GM03348 (cell line): ENCODE measurements at places on chromosomes 4 and X.

DNA sequence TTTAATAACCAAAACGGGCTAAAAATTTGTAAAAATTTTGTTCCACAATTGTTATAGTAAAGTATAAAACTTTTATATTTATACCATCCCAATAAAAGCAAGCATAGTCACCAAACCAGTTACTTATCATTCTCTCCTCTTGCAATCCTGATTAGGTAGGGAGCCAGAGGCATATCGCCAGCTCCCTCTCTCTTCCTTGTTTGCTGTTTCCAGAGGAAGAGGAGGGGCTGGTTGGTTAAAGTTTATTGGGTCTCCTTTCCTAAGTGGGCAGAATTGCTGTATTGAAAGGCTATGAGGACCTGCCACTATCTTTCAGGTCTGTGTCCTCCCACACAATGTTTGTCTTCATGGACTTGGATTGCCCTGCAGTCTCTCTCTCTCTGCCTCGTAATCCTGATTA, 29.6 kb upstream of the BBS12 start:
- DNase-seq = no peak

GRCh38 chr4:82577451-82577850, 15.7 kb upstream of the TMEM150C start:
- DNase-seq = no peak

- peak; percentile 16 for DNase-seq
These were observed 762.0 kb upstream of the MAGEB2 start for GRCh38 chrX:29453333-29453732.

DNA sequence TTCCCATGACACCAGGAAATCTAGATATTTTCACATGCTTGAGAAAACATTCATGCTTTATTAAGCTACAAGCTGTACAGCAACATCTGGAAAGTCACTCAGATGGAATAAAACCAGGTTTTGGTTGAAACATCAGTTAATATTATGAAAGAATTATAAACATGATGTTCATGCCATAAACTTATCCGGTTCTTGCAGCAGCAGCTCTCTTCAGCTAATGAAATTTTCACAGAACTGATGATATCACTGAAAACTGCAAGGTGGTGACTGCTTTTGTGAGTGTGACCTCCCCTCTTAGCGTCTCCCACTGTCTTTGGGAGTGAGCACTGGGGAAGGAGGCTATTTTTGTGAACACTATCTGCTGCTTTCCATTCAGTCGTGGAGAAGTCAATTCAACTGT, 56.9 kb downstream of the ARHGAP10 start:
- peak; percentile 32 for DNase-seq

GRCh38 chrX:96435378-96436035, 249.1 kb upstream of the DIAPH2 start:
- no peak for DNase-seq

GRCh38 chr4:43567644-43568043, 675.1 kb downstream of the GRXCR1 start:
- no peak for DNase-seq

GRCh38 chr4:55838356-55838755, 15.1 kb upstream of the EXOC1 start:
- no peak for DNase-seq

DNA sequence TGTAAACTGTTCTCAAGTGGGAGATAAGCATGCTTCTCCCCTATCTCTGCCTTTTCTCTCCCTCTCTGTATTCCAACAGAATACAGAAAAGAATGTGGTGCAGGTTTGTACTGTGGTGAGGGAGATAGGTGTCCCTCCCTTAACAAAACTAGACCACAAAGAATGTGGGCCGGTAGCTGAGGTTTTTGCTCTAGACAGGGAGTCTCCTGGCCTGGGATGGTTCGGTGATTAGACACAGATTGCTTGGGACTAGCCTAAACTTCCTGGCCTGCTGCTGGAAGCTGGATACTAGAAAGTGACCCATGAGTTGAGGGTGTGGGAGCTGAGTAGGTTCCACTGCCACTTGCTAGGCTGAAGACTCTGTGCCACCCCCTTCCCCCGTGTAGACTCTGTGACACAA, 143.0 kb downstream of the CXXC4 start:
- DNase-seq = no peak

- DNase-seq = no peak
These were observed 34.1 kb upstream of the IL1RAPL1 start for GRCh38 chrX:28552882-28553829.

DNA sequence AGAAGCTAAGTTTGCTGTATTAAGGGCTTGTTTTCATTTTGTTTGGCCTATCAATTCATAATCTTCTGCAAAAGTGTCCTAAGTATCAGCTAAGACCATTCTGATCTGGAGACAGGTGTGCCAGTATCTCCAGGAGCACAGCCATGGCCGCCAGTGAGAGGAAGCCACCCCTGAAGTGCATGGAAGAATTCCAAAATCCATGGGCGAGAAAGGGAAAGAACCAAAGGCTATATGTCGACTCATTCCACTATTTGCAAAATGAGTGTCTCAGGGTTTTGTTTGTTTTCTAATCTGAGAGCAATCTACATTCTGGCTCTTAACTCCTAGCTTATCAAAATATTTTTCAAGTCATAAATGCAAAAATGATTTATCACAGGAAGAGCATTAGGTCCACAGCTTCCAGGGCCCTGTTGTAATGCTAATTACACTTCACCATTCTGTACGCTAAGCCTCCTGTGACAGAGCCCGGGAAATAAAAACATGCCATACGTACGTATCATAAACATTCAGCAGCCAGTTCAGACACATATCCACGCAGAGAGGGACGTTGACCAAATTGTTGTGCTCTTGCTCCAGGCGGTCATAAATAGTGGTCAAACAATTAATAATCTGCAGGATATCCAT, 137.3 kb upstream of the FTHL17 start:
- DNase-seq = no peak

DNA sequence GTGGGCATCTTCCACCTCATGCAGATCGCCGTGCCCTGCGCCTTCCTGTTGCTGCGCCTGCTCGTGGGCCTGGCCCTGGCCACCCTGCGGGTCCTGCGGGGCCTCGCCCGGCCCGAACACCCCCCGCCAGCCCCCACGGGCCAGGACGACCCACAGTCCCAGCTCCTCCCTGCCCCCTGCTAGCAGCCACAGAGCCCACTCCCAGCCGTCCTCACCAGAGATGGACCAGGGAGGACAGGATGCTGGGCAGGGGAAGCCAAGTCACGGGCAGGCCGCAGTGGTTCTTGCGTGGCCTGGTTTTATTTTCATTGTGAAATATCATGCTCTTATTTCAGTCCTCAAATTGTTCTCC, 15.1 kb downstream of the DGKQ start:
- no peak for DNase-seq

DNA sequence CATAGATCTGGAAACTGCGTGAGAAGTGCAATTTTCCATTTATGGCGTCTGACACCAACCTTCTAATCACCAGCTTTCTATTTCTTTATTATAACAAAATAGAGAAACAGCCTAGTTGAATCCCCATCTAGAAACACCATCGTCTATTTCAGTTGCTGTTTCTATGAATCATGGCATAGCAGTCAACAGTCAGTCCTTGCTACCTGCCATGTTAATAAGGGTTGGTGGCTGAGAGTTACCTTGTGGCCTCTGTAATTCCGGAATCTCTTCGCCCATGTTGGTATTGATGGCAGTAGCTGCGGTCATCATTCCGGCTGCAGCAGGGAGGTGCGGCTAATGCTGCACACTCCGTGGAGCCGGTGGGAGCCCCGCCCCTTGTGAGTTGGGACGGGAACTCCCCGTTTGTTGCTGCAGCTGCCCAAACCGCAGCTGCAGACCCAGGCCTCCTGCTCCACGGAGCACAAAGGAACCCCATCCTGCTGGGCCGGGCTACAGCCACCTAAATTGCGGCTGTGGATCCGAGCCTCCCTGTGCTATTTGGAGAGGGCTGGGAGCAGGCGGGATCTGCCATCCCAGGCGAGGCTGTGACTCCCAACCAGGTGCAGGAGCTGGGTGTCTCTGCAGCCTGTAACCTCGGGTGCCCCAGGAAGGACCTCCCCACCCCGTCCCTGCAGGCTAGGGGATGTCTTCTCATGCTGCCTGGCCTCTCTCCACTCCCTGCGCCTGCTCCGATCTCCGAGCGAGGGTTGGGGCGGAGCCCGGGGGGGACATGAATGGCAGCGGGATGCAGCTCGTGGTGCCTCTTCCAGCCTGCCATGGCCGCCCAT, 115.4 kb upstream of the STK26 start:
- no peak for DNase-seq

DNA sequence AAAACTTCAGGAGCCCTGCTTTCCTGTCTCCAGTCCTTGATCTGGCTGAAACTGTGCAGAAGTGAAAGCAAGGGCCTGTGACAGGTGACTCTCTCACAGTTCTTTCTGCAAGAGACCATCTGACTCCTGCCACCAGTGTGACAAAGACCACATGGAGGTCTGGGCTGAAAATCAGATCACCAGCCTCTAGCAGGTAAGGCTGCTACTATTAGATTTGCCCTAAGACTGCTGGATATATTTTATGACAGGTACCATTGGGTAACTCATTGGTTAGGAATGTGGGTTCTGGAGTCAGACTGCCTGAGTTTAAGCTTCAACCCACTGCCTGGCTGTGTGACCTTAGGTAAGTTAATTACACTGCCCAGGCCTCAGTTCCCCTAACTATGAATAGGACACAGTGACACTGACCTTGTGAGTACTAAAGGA, 163.3 kb upstream of the SLC7A11 start:
- no peak for DNase-seq

GRCh38 chr4:121273191-121273590, 107.6 kb downstream of the QRFPR start:
- DNase-seq = no peak
